Activated naive CD4-positive, alpha-beta T cell (primary cell): ENCODE measurements at places on chromosomes 3 and 15.

DNA sequence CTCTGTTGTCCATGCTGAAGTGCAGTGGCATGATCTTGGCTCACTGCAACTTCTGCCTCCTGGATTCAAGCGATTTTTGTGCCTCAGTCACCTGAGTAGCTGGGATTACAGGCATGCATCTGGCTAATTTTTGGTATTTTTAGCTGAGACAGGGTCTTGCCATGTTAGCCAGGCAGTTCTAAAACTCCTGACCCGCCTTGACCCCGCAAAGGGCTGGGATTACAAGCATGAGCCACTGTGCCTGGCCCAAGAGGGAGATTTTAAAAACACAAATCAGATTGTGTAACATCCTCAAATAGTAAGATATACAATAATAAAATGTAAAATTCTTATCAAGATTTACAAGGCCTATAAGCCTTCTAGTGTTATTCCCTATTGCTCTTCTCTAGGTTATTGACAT lies 62.5 kb upstream of the PHLDB2 start:
- no peak for DNase-seq

GRCh38 chr3:129119365-129120100 lies 2.1 kb downstream of the RAB43 start:
- DNase-seq = no peak

DNA sequence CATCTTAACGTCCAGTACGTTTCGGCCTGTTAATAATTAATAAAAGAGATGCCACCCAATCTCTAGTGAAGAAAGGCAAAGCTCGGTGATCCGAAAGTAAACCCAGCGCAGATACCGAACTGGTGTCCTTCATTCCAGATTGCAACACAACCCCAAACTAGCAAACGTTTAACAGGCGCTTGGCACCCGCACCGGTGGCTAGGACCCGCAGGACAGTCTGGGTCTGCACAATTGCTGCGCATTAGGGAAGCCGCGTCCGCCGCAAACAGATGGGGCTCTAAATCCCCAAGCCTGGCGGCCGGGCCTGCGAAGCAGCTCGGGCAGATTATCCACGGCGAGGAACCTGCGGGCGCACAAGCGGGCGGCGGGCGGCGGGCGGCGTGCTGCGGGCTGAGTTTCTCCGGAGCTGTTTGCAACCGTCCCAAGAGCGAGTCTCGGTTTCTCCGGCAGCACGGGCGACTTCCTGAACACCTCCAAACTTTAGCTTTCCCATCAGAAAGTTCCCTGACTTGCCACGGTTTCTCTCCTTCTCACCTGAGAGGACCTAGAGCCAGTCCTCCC lies 112.1 kb upstream of the ICE2 start:
- peak; percentile 49 for DNase-seq

DNA sequence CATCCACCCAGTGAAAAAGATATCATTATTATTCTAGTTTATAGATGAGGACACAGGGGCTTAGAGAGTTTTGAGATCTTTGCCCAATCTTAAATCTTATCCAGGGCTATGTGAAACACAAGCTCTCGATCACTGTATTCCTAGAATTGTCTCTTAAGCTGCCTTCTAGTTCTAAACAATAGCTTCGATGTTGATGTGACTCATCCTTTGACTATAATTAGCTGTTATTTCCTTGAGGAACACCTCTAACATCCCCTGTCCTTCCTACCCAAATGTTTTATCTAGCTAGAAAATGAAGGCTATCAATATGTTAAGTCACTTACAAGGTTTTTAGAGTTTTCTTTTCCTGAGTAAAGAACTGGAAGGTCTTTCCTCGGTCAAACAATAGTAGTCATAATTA lies 83.1 kb upstream of the STAC start:
- no peak for DNase-seq

GRCh38 chr15:86645925-86646500 lies 566.3 kb downstream of the AGBL1 start:
- no peak for DNase-seq

GRCh38 chr3:119304201-119304713 lies 10.1 kb downstream of the ARHGAP31 start:
- no peak for DNase-seq

DNA sequence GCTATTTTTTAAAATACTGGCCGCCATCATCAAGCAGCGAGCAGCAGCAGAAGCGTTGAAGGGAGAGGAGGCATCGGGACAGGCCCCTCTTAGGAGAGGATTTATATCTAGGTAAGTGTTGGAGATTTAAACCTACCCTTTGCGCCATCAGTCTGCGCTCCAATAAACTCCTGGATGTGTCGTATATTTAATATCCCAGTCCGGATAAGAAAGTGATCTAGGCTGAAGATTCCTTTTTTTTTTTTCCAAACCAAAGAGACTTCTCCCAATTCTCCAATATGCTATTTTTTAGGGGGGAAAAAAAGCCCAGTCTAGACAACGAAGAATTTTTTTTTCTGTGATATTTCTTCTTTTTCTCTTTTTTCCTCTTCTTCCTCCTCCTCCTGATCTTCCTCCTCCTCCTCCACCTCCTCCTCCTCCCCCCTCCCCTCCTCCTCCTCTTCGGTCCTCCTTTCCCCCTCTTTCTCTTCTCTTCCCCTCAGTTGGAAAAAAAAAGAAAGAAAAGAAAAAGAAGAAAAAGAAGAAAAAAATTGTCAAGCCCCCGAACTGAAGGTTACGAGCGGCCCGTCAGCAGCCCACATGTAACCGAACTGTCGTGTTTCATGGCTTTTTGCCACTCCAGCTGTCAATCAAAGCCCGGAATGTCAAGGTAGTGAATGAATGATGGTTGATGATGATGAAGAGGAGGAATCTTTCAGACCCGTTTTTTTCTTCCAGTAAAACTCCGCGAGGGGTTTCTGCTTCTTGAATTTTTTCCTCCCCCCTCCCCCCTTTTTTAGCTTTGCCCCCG lies 835 bp downstream of the MEIS2 start:
- DNase-seq = no peak

- DNase-seq = no peak
These were observed 15.1 kb upstream of the BLM start for GRCh38 chr15:90701880-90702630.

GRCh38 chr3:180563406-180563805 lies 38.6 kb upstream of the TTC14 start:
- DNase-seq = no peak

- DNase-seq = no peak
These were observed 102.9 kb downstream of the TP63 start for GRCh38 chr3:189734061-189734460.
